ENCODE measurements at places on chromosomes 7 and 10. TPM values are rescaled to one million over a fixed set of nuclear protein-coding genes. Genes with fewer than 3 reads are reported as not detected.
A peak's percentile ranks its signal among the peaks of the same experiment; 100 is the strongest.

Gene TMEM176A
- polyA plus RNA-seq: not detected

GRCh38 chr7:44291066-44291732 is 34.2 kb downstream of the CAMK2B start:
- no peak overlapping the region for H3K4me3 ChIP-seq
- no peak for DNase-seq
- H3K27me3 ChIP-seq: no peaks in the 10 kb centered on the region
- H3K27ac ChIP-seq: no peak overlapping the region
- no peaks in the 10 kb centered on the region for H3K4me1 ChIP-seq

DNA sequence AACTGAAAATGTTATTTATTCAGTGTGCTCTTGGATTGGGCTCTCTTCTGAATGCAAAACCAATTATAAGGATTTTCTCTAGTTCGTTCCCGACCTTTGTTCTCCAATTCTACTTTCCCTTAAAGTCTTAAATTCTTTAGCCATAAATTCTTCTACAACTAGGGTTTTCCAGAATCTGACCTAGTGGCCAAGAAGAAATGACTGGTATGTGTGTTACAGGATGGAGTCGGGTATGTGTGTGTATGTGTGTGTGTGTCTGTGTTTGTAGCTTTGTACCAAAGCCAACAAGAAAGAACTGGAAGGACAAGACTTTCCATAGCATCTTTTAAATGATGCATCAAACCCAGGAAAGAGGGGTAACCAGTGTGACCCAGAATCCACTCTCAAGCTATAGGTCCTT is 25.8 kb upstream of the LEP start:
- H3K36me3 ChIP-seq: no peaks in the 10 kb centered on the region
- H3K27me3 ChIP-seq: no peaks in the 10 kb centered on the region
- no peak for DNase-seq
- H3K27ac ChIP-seq: no peak overlapping the region
- no peaks in the 10 kb centered on the region for H3K4me1 ChIP-seq

GRCh38 chr7:92622030-92622429 is 31.8 kb upstream of the FAM133B start:
- peaks cover 2% of the 10 kb centered on the region for H3K36me3 ChIP-seq
- peak; percentile 28 for DNase-seq
- peak overlapping the region; percentile 75 for H3K27ac ChIP-seq

DNA sequence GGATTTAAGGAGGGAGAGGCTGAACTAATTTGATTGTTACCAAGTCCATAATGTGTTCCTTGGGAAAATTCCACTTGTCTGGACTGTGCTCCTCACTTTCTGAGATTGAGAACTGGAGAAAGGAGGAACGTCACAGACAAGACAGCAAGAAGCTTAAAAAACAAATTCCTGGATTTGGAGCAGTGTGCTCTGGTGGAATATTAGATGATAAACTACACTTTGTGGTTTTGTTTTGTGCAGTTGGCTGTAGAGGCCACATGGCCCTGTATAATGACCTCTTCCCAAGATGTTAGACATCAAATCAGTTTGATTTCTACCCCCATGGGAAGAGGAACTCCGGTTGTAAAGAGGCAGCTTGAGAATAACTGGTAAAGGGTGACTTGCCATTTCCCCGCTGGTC is 421.3 kb upstream of the GALNT17 start:
- H3K4me1 ChIP-seq: peaks cover 16% of the 10 kb centered on the region
- peaks cover 3% of the 10 kb centered on the region for H3K36me3 ChIP-seq
- no peak overlapping the region for H3K4me3 ChIP-seq
- H3K27me3 ChIP-seq: no peaks in the 10 kb centered on the region
- peak overlapping the region; percentile 27 for H3K27ac ChIP-seq

DNA sequence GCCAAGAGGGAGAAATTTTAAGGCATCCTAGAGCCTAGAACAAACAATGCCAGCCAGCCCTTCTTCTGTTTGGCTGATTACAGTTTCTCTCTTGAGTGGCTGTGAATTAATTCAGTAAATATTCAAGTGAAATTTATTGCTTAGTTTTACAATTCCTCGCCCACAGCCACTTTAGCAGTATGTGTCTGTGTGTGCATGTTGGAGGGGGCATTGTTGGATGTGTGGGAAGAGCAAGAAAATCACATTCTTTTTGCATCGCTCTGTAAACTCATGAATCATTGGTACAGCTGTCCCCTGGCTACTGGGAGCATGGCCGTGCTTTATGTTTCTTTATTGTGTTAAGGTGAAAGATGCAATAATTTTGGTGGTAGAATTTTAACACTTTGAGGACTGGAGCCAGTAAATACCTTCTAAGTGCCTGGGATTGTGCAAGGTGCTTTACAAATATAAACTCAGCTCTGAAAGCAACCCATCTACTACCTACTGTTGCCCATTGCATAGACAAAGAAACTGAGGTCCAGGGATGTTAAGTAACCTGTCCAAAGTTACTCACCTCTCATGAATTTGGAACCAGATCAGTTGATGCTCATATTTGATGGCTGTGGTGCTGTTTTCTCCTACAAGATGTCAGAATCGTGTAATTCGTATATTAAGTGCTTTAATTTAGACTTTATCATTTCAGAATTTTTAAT is 89.9 kb upstream of the BTBD16 start:
- no peaks in the 10 kb centered on the region for H3K4me1 ChIP-seq
- H3K27ac ChIP-seq: no peak overlapping the region

Gene GFRA1
- 0.01 TPM for polyA plus RNA-seq
